ENCODE measurements at places on chromosomes 2 and 18.

DNA sequence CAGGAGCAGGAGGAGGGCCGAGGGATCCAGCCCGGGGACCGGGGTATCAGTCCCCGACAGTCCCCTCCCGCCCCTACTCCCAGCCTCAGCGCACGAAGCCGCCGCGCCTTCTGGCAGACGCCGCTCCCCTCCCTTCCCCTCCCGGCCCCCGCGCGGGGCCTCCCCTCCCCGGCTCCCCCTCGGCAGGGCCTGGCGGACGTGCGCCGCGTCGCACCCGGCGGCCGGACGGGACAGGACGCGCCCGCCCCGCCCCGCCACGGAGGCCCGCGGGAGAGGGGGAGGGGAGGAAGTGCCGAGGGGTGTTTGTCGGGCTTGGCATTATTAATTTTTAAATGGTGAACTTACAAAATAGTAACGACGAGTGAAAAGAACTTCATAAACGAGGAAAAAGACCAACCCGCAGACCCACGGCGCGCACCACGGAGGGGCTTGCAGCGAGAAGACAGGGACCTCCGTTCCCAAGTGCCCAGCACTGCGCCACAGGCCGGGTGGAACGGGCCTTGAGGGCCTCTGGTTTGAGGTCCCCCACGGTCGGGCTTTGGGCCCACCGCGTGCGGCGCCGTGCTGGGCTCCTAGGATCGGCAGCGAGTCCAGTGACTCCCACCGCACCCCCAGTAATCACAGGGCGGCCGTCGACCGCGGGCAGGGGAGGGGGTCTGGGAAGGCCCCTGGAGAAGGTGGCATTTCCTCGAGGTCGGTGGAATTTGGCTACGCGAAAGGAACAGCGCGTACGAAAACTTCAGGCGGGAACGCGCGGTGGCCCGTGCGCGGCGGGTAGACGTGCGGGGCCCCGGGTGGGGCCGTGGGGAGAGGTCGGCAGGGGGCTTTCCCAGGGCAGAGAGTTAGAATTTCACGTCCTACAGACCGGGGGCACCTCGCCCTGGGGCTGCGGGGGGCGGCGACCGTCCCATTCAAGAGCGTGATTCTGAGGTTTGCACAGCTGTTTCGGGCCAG lies 954 bp upstream of the CTDSP1 start:
- peak; percentile 83 for DNase-seq

GRCh38 chr2:147649998-147650397 lies 194.8 kb upstream of the ACVR2A start:
- DNase-seq = peak; percentile 69

DNA sequence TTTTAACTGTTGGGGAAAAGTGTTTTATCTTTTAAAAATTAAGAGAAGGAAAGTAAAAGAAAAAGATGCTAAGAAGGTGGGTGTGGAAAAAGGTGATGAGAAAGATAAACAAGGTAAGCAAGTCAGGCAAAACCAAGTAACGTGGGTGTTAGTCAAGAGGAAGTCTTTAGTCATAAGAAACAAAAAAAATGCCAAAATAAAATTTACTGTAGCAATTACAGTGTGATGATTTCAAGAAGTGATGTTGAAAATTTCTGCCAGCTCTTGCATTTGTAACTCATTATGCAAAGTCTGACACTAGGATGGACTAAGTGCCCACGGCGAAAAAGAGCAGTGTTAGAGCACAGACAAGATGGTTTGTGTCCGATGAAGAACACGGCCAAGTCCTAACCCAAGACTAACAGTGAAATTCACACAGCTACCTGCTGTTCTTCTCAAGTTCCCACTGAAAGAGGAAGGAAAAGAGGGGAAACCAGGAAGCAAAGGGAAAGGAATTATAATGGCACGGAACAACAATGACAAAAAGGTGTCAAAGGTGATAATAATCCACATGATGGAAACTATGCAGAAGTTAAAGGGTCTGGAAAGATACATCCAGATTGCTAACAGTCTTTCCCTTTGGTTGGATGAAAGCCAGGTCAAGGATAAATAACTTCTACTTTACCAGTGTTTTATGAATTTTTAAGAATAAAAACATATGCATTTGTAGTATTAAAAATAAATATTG lies 34.1 kb downstream of the NOL10 start:
- DNase-seq = peak; percentile 31

DNA sequence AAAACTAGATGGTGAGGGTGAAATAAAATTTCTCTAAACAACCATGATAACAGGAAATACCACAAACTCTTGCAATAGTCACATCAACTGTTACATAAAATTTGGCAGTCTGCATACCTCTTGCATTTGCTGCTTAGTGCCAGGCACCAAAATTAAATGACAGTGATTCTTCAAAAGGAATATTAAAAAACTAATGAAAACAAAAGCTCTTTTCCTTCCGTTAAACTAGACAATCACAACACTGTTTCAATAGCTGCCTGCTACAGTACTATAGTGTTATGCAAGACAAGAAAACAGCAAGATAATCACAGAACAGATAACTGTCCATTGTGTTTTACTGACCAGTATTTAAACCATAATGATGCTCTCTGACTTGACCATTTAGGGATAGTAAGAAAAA lies 239.0 kb upstream of the SMAD7 start:
- no peak for DNase-seq

DNA sequence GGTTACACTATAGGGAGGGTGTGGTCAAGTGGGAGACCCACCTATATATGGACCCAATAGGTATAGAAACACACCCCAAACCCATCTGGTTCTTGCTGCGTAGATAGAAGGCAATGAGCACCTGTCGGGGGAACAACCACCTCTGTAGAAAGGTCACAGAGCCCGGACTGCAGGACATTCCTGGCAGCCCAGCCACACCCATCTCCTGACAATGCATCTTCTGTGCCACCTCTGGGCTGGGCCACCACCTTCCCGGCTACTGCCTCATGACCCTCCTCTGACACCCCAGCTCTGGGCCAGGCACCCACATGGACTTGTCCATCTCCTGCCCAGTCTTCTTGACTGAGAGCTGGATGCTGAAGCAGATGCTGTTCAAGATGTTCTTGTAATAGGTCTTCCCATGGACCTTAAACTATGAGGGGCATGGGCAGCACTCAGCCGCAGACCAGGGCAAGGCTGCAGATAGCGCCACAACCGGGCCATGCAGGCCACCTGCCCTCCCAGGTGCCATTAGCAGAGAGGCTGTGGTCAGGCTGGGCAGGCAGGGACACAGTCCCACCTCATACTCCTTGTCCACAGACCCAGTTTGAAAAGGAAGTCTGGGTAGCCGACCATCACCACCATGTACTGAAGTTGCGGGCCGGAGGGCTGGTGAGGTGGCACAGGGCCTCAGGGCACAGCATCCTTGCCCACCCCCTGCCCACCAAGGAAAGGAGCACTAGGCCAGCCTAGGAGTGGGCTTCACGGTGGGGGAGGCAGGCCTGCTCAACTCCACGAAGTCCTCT lies 9.3 kb downstream of the ALPG start:
- DNase-seq = no peak

GRCh38 chr2:222671259-222672067 lies at the start of gene MOGAT1:
MOGAT1 (plus strand) TSS chr2:222671658; CDS start chr2:222671786, 128 bp downstream.
- DNase-seq = peak; percentile 37

DNA sequence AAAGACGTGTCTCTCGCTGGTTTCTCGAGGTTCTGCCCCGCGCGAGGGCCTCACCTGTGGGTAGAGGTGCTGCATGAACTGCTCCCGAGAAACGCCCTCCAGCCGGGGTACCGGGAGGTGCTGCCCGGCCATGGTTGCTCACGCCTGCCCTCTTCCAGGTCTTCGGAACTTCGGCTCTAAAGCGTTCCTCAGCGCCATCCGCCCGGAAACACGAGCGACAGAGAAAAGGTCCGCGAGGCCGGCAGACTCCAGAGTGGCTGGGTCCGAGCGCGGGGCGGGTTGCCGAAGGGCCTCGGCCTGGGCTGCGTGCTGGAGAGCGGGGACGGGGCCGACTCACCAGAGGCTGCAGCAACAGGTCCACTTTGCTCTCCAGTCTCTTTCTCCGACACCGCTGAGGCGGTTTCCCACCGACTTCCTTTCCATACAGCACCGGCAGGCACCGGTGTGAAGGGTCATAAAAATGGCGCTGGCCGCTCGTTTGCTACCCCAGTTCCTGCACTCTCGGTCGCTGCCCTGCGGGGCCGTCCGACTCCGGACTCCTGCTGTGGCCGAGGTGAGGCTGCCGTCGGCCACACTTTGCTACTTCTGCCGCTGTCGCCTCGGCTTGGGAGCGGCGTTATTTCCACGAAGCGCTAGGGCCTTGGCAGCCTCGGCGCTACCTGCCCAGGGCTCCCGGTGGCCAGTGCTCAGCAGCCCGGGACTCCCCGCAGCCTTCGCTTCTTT lies at the start of the genes MAIP1 and TYW5:
MAIP1 (plus strand) TSS at position 244 of the 723 bp plus-strand sequence; CDS start at position 461, 217 bp downstream.
TYW5 (minus strand) TSS at position 153 of the 723 bp plus-strand sequence; CDS start at position 132, 21 bp downstream.
- DNase-seq = peak; percentile 90

GRCh38 chr2:118665784-118666529 lies 181.5 kb downstream of the EN1 start:
- no peak for DNase-seq

DNA sequence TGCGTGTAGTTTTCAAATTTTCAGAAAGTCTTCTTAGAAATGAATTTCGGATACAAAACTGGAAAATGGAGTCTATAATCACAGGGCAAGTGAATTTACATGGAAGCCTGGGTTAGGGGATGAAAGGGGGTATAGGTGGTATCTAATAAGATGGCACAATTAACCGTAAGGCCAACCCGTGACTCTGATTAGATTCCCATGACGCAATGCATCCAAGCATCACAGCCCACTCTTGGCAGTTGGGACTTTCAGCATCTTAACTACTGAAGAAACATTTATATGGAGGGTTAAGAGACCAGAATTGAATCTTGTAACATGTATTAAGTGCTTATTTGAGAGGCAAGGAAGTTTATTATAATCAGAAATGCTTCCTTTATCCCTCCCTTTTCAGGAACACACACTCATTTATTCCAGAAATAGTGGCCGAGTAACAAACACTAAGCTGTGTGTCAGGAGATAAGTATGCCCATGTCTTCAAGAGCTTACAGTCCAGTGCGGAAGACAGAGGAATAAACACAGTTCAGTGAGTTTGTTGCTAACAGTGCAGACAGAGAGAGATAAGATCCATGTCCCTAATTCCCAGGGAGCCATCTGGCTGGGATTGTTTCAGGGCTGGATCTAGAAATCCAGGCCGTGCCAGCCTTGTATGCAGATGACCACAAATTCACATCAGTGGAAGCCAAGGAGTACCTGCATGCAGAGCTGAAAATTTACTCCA lies 151.2 kb downstream of the ANTXR1 start:
- DNase-seq = peak; percentile 78

DNA sequence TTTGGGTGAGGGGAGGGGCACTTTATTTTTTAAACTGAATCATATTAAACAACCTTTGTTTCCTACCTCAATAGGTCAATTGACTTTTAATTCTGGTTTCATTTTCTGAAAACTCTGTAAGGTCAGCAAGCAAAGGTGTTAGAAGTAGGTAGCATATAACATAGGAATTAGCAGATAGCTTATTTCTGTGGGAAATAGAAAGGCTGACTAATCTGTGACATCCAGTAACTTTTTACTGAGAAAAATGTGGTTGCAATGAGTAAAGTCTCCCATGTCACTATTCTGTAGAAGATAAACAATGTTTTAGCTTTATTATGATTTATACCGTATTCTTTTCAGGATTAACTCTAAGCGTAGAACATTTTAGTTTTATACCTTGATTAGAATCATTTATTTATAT lies 240.4 kb downstream of the PLCL1 start:
- DNase-seq = no peak

GRCh38 chr2:176926453-176926852 lies 286.1 kb upstream of the HNRNPA3 start:
- DNase-seq = no peak

DNA sequence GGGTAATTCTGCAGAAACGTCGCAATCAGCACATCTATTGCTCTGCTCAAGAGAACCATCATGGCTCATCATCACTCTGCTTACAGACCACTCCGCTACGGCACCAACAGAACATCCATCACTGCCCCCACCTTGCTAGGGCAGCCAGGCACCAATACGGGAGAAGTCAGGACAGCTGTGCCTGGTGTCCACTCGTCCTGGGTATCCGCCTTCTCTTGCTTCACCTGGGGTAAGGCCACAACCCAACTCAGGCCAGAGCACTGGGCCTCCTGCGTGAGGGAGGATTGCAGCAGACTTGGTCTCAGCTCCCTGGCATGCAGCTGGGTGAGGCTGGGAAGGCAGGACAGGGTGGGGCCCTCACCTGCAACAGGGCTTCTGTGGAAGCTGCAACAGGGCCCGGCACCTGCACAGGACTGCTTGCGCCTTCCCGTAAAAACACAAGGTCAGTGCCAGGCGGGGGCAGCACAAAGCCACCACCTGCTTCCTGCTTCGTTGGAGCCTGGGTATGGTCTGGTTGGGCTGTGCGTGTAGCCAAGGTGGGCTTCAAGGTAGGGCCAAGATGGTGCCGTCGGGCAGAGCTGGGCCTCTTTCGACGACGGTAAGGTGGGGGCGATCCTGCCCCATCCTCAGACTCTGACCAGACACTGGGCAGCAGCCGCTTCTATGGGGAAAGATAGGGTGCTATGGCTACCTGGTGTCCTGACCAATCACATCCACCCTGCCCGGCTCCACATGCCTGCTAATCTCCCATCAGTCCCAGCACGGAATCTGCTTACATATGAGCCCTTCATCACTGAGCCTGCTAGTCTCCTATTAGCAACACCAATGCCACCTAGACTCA lies 7.1 kb upstream of the CFAP53 start:
- DNase-seq = no peak

GRCh38 chr2:201960305-201960704 lies 73.3 kb upstream of the FZD7 start:
- no peak for DNase-seq

DNA sequence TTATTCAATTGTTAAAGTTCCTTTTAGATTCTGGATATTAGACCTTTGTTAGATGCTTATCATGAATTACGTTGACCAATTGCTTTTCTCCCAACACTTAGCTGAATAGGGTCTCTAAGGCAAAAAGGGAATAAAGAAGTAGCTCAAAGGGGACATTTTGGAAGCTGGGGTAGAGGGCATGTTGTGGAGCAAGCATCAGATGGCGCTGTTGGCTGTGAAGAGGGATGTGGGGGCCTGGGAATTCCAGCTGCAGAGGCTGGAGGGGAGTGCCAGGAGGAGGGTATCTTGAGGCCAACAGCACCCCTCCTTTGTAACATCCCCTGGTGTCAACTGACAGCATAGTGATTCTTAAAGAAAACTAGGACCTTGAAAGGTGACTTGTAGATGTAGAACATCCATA lies 198.2 kb downstream of the ADCYAP1 start:
- no peak for DNase-seq

GRCh38 chr18:73043611-73044010 lies 175.8 kb upstream of the NETO1 start:
- DNase-seq = peak; percentile 53

DNA sequence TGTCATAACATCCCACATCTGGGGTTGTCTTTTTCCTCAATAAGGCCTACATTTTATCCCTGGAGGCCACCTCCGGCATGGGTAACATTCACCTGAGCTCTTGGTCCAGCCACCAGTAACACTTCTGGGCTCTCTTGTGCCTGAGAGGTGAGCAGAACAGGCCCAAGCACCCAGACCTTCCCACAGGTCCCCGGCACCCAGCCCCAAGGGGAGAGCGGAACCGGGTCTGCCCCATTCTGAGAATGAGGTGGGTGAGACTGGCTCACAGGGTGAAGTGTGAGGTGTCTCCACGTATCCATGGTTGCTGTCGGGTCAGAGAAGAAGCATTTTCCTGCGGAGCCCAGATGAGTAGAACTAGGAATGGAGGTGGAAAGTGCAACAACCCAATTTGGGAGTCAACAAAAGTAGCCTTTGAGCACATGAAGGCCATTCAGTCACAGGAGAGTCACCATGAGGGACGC lies 496.7 kb upstream of the MYT1L start:
- no peak for DNase-seq

GRCh38 chr2:231189171-231189530 lies 9.3 kb upstream of the ARMC9 start:
- DNase-seq = no peak

- DNase-seq = no peak
Observed at GRCh38 chr2:42256505-42256904, 87.4 kb downstream of the EML4 start.

All from kidney tubule cell (primary cell).